HAP-1 (cell line): ENCODE measurements at places on chromosomes 7 and 10.

- no peak for DNase-seq
These were observed 58.8 kb upstream of the ZNF804B start for GRCh38 chr7:88700725-88701124.

DNA sequence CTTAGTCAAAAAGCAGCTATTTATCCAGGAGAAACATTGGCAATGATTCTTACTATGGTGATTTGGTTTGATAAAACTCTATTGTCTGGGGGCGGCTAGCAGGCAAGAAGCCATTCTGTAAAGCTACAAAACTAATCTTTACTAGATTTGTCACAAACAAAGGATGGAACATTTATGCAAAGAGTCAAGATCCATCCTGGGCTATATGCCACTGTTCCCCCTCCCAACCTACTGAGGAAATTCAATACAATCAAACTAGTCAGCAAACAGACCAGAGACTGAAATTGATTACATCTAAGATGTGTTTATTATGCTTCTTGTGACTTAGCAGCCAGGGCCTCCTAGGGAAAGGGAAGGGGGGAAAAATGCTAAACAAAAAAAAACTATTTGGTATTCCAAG is 397.6 kb downstream of the GPAM start:
- DNase-seq, result peak; percentile 6

GRCh38 chr7:116777651-116778281 is 84.6 kb upstream of the CAPZA2 start:
- DNase-seq, result no peak

DNA sequence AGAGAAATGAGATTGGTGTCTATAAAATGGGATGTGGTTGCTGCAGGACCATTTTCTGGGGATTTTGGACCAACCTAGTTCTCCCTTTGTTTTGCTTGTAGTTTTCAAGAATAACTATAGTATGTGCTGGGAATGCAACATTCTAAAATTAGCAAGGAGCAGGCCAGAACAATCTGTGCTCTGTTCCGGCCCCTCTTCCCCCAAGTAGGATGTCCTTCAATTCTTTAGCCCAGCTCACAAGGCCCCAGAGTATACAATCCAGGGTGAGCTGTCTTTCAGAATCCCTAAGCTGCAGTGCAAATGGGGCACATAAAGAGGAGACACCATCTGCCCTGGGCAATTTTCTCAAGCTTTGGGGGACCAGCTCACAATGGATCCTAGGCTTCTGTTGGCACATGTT is 809.1 kb downstream of the TNS3 start:
- DNase-seq, result no peak

DNA sequence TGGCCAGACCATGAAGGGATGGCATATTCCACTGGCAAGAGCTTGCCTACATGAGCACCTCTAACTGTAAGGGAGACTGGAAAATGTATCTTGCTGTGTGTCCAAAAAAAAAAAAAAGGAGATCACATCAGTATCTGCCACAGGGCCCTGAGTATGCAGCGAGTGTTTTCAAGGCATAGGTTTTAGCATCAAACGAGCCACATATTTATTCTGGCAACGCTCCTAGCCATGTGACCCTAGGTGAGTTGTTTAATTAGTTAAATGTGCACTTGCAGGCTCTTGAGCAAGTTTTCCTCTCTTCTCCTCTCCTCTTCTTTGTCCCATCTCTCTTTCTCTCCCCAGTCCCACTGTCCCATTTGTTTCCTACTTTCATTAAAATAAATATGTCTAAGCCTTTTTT is 428.7 kb upstream of the AKR1E2 start:
- no peak for DNase-seq
